Upper lobe of right lung (tissue), 1 donor: ENCODE measurements at places on chromosomes 2 and 18. TPM values are rescaled to one million over a fixed set of nuclear protein-coding genes. Genes with fewer than 3 reads are reported as not detected.

DNA sequence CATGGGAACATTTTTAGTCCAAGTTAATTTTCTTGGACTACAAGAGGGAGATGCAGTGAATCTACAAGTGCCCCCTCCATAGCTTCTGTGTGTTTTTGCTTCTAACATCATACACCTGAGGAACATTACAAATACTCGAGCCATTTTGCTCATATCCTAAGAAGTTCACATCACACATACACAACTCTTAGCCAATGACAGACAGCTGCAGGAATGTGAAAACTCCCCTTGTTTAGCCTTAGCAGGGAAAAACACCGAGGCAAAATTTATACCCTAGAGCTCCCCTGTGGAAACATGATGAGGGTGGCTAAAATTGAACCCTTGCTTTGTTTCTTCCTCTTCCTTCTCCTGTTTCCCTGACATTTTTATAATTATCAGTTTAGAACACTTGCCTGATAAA lies 928.3 kb upstream of the NRXN1 start:
- no peak for DNase-seq

- no peak for DNase-seq
Measured at GRCh38 chr2:219995991-219996765, 368.7 kb downstream of the SLC4A3 start.

DNA sequence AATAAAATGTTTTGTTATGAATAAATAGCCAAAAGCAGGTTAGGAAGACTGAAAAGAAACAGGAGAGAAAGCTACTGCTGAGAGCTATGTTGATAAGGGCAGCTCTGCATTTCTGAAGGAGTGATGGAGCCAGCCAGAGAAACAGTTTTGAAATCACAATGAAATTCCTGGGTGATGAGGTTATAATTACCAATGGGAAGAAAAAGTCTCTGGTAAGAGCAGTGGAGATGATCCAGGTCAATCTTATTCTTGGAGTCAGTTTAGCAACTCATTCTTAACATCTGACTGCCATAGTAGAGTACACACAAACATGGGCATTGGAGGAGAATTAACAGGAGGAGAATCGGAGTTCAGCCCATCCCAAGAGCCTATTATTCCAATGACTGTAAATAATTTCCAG lies 2.4 kb downstream of the ALKAL2 start:
- DNase-seq, result no peak

DNA sequence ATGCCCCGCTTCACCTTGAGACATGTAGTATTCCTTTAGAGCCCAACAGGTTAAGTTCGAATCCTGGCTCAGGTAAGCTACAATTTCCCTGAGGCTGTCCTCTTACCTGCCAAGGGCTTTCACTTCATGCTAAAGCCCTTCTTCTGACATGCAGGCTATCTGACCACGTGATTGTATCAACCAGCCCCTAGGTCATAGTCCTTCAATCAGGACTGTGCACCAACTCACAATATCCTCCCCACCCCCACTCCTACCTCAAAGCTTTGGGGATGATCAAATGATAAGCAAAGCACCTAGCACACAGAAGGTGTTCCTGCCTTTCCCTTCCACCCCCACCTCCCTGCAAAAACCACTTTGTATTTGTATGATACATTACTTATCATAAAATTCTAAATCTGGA lies 78.9 kb downstream of the AAK1 start:
- DNase-seq, result no peak

GRCh38 chr2:23381084-23381483 lies 3.9 kb upstream of the KLHL29 start:
- peak; percentile 86 for DNase-seq

- no peak for DNase-seq
Measured at GRCh38 chr2:215369181-215369760, 57.4 kb downstream of the ATIC start.

DNA sequence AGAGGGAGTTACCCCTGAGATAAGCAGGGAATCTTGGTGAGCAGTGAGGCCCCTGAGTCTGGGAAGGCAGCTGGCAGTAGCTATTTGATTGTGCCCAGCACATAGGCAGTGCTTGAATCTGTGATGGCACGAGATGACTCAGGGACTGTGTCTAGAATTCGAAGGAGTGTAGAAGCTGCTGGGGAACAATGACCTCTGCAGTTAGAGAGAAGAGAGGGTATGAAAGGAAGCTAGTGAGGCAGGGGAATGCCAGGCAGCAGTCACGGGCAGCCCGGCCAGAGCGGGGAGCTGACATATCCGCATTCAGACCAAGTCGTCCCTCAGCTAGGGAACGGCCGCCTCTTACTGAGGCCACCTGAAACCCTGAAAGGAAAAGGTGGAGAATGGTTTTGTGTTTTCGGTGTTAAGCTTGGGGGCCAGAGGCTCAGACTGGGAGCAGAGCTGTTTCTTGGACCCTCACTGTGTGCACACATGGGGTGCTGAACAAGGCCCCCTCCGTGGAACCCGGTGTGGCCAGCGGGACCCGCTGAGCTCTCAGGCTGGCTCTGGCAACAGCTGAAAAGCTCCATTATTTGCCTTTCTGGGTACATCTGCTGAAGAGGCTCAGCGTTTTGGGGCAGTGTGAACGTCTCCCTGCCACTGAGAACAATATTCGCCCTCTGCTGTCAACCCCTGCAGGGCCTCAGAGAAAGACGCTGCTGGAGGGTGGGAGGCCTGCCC lies 32.9 kb downstream of the ARHGEF4 start:
- DNase-seq, result no peak

DNA sequence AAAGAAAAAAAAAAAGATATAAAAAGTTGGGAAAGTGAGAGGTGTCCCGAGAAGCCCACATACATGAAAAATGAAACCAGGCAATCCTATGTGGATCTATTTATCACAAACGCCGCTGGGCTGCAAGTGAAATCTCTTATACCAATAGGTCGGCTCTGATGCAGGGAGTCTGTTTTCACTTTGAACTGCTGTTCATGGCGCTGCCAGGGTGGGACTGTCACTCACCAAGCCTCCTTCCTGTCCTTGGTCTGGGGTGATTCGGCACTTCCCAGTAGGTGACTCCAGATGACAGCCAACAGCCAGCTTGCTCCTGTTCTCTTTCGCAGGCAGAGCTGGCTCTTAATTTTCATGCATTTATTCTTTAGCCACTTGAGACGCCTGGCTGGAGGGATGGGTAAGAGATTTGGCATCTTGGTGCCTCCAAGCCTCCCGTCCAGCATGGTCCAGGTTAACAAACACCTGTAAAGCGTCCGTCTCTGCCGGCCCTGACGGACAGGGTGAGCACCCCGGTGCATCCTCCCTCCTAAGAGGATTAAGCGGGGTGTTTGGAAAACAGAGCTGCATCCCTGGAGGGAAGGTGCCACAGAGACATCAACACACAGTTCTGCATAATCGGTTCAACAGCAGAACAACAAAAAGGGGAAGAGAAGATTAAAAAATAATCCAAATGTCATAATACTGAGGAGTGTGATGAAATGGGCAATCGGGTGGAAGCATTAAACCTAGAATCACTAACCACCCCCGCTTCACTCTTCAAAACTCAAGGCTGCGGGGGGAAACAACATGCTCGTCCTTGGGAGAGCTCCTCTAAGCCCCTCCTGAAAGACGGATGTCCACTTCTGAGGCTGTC lies 58.7 kb downstream of the STEAP3 start:
- DNase-seq, result no peak

- DNase-seq, result no peak
Measured at GRCh38 chr2:104582471-104582870, 271.4 kb upstream of the POU3F3 start.

GRCh38 chr18:55778788-55779690 lies 191.0 kb upstream of the TCF4 start:
- no peak for DNase-seq

- no peak for DNase-seq
Measured at GRCh38 chr2:47592381-47592780, 189.4 kb downstream of the MSH2 start.

The TRIM43 gene
- total RNA-seq, result not detected

The CDCA7 gene
- 4.1 TPM for total RNA-seq

The GREB1L gene
- 1.2 TPM for total RNA-seq

The LRRC30 gene
- total RNA-seq, result not detected
